ENCODE measurements at places on chromosomes 5 and 9. TPM values are rescaled to one million over a fixed set of nuclear protein-coding genes. Genes with fewer than 3 reads are reported as not detected.

- DNase-seq: no peak
These were observed 30.5 kb downstream of the TGFBR1 start for GRCh38 chr9:99135456-99135855.

GRCh38 chr5:71587766-71588532 lies 809 bp downstream of the MCCC2 start:
- DNase-seq: no peak

DNA sequence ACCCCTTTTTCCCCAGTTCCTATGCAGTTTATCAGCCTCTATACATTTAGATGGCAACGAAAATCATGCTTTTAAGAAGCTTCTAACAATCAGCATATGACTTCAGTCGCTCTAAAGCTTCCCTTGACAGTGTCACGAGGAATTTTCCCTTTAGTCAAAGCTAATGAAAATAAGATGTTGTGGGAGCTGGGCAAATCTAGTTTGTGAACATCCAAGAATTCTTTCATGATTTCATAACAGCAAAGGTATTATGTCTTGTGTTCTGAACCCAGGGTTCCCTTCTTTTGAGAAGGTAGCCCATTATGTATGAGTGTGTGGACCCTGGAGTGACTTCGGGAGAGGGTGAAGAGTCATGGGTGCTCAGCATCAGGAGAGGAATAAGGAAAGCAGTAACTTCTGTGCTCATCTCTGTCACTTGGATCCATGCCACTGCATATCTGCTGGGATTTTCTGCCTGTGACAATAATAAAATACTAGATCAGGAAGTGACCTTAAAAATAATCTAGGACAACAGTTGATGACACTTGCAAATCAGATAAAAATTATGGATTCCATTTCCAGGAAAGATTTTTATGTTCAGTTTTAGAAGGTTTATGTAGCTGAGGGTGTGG lies 102.4 kb downstream of the PCSK1 start:
- no peak for DNase-seq

- DNase-seq: no peak
These were observed 57.8 kb upstream of the PHYKPL start for GRCh38 chr5:178290376-178290775.

DNA sequence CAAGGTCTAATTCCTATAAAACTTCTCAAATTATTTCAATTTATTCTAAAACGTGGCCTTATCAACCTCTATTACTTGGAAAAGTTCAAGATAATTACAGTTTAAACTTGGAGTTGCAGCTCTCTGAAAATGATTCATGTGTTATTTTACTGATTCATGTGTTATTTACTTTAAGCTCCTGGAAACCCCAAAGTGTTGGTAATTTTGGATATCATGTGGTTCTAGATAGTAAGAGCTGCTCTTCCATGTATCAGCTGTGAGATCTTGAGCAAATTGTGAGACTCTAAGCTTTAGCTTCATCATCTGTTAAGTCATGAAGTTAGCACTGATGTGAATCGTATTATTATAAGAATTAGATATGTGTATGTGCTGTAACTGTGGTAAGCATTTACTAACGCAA lies 749.2 kb downstream of the TLE4 start:
- no peak for DNase-seq

- DNase-seq: no peak
These were observed 22.4 kb downstream of the MAML1 start for GRCh38 chr5:179755022-179755421.

The TMC1 gene
- total RNA-seq: not detected

GRCh38 chr5:79512471-79513307 lies 1.2 kb downstream of the HOMER1 start:
- DNase-seq: no peak

The EIF4E1B gene
- total RNA-seq: not detected

DNA sequence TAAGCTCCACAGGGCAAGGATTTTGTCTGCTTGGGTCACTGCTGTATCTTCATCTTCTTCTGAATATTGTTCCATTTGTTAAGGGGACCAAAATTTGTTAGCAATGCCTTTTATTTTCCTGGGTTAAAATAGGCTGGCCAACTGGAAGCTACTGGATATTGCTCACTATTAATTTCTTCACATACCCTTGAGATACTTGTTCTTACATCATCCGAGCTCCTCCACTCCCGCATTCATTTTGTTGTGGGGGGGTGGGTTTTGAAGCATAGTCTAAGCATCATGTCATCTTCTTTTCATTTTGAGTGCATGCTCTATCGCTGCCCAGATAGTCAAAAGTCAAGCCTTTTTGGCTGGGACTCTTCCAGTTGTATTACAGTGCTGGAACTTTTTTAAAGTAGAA lies 42.5 kb upstream of the PIK3R1 start:
- no peak for DNase-seq

- DNase-seq: no peak
These were observed 72.7 kb downstream of the EPB41L4B start for GRCh38 chr9:109248133-109248581.

The PCDHGC5 gene
- total RNA-seq: 4.0 TPM

- no peak for DNase-seq
These were observed 35.5 kb downstream of the MED10 start for GRCh38 chr5:6342689-6343315.

GRCh38 chr9:19162956-19163355 lies 35.7 kb upstream of the PLIN2 start:
- no peak for DNase-seq

DNA sequence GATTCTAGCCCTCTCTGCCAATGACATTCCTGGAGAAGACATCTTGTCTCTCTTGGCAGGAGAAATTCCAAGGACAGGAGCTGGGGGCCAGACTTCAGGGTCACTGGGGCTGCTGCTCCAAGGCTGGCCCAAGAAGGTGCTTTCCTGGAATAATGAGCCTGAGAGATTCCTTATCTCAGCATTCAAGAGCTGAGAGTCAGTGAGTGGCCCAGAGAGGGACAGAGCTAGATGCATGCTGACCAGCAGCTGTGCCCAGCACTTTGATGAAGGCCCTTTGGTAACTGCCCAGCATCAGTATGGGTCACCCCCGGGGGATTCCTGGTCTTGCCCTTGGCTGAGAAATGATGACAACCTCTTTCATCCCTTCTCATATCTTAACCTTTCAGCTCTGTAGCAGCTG lies 47.7 kb upstream of the CTNNA1 start:
- no peak for DNase-seq

GRCh38 chr5:126171916-126172315 lies 251.3 kb upstream of the GRAMD2B start:
- DNase-seq: peak; percentile 14

The FOXI1 gene
- not detected for total RNA-seq

- DNase-seq: no peak
These were observed 529.3 kb downstream of the DMRTA1 start for GRCh38 chr9:22975951-22976350.

DNA sequence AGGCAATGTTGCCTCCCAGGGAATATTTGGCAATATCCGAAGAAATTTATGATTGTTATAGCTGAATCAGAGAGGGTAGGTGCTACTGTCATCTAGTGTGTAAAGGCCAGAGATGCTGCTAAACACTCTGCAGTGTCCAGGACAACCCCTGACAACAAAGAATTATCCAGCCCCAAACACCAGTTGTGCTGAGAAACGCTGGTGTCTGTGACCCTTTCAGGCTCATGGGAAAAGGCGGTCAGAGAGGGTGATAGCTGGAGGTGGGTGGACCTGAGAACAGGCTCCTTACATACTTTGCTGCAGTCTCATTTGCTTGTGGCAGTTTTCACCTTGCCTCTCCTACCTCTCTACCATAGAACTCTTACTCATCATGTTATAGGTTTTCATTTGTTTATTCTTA lies 295.3 kb upstream of the DMRT1 start:
- no peak for DNase-seq

DNA sequence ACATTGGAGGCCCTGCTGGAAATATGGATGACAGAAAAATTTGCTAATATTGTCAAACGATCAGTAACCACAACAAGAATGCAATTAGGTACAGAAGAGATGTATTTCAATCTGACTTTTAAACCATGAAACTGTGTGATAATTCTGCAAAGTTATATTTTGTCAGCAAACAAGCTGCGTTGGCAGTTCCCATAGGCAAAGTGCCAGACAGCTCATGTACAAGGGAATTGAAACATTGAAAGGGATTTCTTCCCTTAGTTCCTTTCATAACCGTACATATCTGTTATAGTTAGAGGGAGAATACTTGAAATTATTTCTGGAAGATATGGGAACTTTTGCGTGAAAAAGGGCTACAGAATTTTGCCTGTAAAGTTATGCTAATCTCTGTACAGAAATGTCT lies 419.4 kb upstream of the PTGER4 start:
- DNase-seq: no peak

DNA sequence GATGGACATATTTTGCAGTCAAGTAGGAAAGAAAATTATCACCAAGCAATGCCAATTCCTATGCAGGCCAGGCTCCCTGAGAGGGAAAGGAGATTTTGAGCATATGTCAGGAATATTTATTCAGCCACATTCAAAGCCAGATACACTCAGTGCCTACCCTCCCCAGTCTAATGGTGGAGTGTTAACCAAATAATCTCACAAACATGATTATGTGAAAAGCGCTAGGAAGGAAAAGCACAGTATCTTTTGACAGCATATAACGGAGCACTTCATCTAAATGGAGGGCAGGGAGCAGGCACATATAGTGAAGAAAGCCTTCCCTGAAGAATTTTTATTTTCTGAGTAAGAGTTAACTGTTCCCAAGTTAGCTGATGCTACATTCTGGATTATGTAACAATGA lies 80.3 kb upstream of the SLC30A5 start:
- no peak for DNase-seq

- DNase-seq: no peak
These were observed 380.8 kb downstream of the SPATA31D1 start for GRCh38 chr9:82369251-82369945.

The AGXT2 gene
- not detected for total RNA-seq

DNA sequence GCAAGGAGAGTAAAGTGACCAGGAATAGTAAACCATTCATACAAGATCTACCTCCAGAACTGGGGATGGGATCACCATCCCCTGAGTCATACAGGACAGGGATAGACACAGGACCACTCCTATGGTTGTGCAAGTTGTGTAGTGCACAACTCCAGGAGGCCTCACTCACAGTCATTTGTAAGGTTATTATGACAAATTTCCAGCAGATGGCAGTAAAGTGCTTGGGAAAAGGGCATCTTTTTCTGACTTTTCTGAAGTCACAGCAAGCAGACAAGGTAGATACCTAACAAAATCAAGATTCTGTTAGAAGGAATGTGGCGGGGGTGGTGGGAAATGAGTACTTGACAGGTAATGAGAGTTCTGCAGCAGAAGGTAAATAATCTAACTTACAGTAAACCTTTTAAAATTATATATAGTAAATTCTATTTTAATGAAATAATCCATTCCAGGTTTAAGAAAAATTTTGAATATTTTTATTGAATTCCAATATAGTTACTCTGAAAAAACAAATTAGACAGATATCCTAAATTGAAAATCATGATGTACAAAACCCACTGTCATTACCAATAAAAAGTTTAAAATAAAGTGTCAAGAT lies 16.7 kb upstream of the KIF27 start:
- no peak for DNase-seq

DNA sequence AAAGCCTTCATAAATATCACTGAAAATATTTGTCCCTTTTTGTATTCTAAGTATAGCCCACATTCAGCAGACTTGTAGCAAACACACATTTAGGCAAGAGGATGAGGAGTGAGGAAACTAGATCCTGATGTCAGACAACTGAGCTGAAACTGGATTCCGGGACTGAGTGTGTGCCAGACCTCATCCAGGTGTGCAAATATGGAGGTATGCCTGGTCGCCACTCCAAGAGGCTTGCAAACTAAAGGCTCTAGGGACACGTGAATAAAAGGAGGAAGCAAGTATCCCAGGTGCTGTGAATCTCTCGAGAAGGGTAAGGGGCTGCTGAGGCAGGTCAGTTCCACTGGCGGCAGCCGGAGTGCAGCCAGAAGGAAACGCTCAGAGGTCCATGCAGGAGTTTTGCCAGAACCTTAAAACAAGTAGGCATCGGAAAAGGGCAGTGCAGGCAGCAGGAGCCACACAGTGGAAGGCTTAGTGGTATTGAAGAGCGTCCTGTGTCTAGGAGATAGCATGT lies 77.4 kb upstream of the ALDH1B1 start:
- DNase-seq: no peak

DNA sequence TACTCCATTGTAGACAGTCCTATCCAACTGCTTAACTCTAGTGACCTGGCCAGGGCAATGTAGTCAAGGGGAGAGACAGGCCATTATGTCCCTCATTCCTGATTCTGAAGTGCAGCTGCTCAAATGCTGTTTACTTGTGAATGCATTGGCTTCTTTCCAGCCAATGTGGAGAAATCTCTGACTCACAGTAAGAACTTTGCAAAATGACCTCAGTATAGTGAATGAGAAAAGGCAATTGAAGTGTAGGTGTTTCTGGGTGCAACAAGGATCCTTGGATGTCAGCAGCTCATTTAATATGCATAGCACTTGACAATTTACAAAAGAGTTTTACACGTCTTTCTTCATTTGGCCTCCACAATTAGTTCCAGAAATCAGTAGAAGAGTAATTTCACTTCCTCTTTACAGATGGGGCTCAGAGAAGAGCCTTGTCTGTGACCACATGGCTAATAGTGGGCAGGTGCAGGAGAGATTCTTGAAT lies 367.2 kb downstream of the OSTF1 start:
- DNase-seq: no peak

The CSF1R gene
- not detected for total RNA-seq

GRCh38 chr5:144468571-144468970 lies 297.9 kb downstream of the KCTD16 start:
- no peak for DNase-seq

DNA sequence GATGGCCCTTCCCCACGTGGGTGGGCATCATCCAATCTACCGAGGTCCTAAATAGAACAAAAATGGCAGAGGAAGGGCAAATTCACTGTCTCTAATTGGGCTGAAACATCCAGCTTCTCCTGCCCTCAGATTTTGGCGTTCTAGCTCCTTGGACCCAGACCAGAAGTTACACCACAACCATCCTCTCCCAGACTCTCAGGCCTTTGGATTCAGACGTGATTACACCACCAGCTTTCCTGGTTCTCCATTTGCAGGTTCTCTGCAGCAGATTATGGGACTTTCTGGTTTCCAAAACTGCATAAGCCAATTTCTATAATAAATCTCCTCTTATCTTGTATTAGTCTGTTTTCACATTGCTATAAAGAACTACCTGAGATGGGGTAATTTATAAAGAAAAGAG lies 73.6 kb upstream of the STARD4 start:
- no peak for DNase-seq

- no peak for DNase-seq
These were observed 117.6 kb upstream of the S1PR3 start for GRCh38 chr9:88873635-88874034.
